Peyer's patch (tissue), 4 donors: ENCODE measurements at places on chromosomes 7 and 10. TPM values are rescaled to one million over a fixed set of nuclear protein-coding genes. Genes with fewer than 3 reads are reported as not detected.

CUEDC2 gene
- 56.9 TPM for total RNA-seq

CYP2W1 gene
- 2.3 TPM for total RNA-seq

CPSF4 gene
- 42.2 TPM for total RNA-seq

PTPN20 gene
- total RNA-seq = 2.9 TPM

BBIP1 gene
- 32.2 TPM for total RNA-seq

FFAR4 gene
- 0.80 TPM for total RNA-seq

ATE1 gene
- total RNA-seq = 31.4 TPM

BMPER gene
- 4.0 TPM for total RNA-seq

GPC2 gene
- total RNA-seq = 16.5 TPM

SUN1 gene
- total RNA-seq = 165 TPM

CUTC gene
- 18.9 TPM for total RNA-seq

GPR37 gene
- total RNA-seq = not detected

NUTM2D gene
- 9.3 TPM for total RNA-seq
